ENCODE measurements at places on chromosomes 1 and 21. TPM values are rescaled to one million over a fixed set of nuclear protein-coding genes. Genes with fewer than 3 reads are reported as not detected.

DNA sequence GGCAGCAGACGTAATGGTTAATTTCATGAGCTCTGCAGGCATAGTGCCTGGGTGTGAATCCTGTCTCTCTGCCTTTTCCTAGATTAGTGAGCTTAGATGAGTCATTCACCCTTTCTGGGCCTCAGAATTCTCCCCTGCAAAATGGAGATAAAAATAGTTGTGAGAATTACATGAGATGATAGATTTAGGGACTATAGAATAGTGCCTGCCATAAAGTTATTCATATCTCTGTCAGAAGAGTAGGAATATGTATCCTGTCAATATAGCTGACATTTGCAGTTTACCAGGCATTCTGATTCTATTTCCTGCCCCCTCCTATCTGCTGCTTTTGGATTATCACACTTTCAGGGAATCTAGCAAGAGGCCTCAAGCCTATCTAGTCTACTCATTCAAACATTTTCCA is 112.0 kb downstream of the PDE4B start:
- H3K27ac ChIP-seq = no peak overlapping the region
- no peak overlapping the region for H3K4me3 ChIP-seq
- H3K4me1 ChIP-seq = no peaks in the 10 kb centered on the region
- H3K27me3 ChIP-seq = no peaks in the 10 kb centered on the region
- DNase-seq = no peak

GRCh38 chr1:150979092-150980056 is 2.7 kb upstream of the ANXA9 start:
- no peaks in the 10 kb centered on the region for H3K36me3 ChIP-seq
- H3K4me3 ChIP-seq = no peak overlapping the region
- peak; percentile 88 for DNase-seq
- H3K4me1 ChIP-seq = peaks cover 22% of the 10 kb centered on the region

GRCh38 chr1:160618327-160618726 is 28.5 kb downstream of the SLAMF1 start:
- no peaks in the 10 kb centered on the region for H3K27me3 ChIP-seq
- H3K36me3 ChIP-seq = peaks cover 6% of the 10 kb centered on the region
- no peaks in the 10 kb centered on the region for H3K4me1 ChIP-seq
- no peak overlapping the region for H3K4me3 ChIP-seq
- H3K27ac ChIP-seq = no peak overlapping the region

DNA sequence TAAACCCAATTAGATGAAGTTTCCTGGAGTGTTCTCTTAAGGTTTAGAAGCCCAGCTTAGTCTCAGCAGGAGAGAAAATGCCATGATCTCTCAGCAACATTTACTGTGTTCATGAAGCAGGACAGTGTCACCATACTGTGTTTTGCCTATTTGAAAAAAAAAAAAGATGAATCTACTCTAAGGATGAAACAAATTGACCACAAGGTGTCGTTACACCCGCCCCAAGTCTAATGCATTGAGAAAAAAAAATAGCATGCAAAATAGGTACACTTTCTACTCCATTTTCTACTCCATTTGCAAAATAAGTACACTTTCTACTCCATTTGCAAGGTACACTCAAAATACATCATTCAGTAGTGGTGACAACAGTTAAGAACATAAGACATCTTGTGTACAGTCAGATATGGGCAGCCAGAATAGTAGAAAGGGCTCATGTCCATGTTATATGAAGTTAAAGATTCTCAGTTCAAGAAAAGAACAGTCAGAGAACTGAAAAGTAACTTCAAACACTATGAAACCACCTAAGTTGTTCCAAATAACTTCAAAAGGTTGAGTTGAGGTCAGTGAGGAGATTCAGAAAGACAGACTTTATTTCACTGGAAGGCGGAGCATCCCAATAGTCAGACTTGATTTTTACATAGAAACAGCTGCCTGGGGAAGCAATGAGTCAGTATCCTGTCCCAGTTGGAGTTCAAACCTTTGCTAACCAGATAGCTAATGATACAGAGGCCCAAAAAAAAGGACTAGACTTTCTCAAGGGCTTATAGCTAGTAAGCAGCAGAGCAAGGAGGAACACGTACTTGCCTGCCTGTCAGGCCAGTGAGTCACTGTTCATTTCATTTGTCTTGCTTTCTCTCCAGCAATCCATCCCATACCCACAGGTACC is 13.3 kb downstream of the PLPPR5 start:
- no peaks in the 10 kb centered on the region for H3K36me3 ChIP-seq
- H3K4me3 ChIP-seq = no peak overlapping the region
- H3K27ac ChIP-seq = no peak overlapping the region
- H3K27me3 ChIP-seq = no peaks in the 10 kb centered on the region

DNA sequence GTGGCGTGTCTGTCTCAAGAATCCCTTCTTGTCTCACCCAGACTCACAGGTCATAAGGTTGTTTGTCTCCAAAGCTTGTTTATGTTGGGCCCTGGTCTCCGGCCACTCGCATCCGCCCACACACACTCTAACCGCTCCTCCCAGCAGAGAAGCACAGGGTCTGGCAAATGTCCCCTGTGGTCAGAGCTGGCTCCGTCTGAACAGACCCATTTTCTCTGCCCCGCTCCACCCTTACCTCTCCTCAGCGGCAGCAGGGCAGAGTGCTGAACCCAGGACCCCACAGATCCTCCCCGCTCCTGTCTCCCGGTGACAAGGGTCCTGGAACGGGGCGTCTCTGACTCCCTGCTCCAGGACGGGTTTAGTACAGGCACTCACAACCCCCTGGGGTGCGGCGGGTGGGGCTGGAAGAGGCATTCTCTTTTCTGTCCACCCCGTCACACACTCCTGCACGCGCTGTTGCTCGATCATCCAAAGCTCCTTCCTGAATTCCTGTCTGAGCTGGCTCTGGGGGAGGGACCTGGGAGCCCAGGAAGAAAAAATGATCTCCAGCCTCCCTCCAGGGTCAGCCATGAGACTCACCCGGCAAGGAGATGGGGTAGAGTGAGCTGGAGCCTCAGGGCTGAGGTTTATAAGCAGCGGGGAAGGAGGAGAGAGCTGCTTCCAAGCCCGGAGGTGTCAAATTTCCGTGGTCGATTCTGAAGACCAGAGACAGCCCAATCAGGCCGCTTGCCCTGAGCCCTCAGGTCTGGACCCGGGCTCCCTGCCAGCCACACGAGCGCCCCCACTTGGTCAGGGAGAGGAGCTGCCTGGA is at the start of gene S100A13:
S100A13 (minus strand) TSS at position 602 of the 811 bp plus-strand sequence. CDS start 1,033 bp downstream, outside the sequence.
- peaks cover 22% of the 10 kb centered on the region for H3K36me3 ChIP-seq
- H3K27me3 ChIP-seq = no peaks in the 10 kb centered on the region
- H3K27ac ChIP-seq = no peak within 1 kb of the TSS

- no peaks in the 10 kb centered on the region for H3K27me3 ChIP-seq
- no peak for DNase-seq
- no peaks in the 10 kb centered on the region for H3K4me1 ChIP-seq
- H3K4me3 ChIP-seq = no peak overlapping the region
Observed at GRCh38 chr1:198856601-198857000, 217.8 kb downstream of the PTPRC start.

GRCh38 chr1:172581779-172582178 is 48.8 kb downstream of the SUCO start:
- H3K27me3 ChIP-seq = no peaks in the 10 kb centered on the region
- H3K4me1 ChIP-seq = no peaks in the 10 kb centered on the region
- H3K27ac ChIP-seq = no peak overlapping the region
- DNase-seq = no peak

DNA sequence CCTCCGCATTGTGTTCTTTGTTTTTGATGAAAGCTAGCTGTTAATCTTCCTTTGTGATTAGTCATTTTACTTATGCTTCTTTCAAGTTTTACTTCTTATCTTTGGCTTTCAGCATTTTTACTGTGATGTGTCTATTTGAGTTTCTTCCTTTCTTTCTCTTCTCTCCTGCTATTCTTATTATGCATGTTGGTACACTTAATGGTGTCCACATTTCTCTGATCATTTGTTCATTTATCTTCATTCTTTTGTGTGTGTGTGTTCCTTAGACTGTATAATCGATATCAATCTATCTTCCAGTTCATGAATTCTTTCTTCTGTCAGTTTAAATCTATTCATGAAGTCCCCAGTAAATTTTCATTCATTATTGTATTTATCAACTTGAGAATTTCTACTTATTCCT is 1650.3 kb downstream of the BRINP3 start:
- DNase-seq = no peak
- H3K27me3 ChIP-seq = no peaks in the 10 kb centered on the region
- H3K4me3 ChIP-seq = no peak overlapping the region
- H3K4me1 ChIP-seq = no peaks in the 10 kb centered on the region
- H3K27ac ChIP-seq = no peak overlapping the region

- no peak overlapping the region for H3K27ac ChIP-seq
- H3K4me3 ChIP-seq = no peak overlapping the region
- no peaks in the 10 kb centered on the region for H3K27me3 ChIP-seq
- no peak for DNase-seq
- H3K36me3 ChIP-seq = peaks cover 4% of the 10 kb centered on the region
Observed at GRCh38 chr1:198228925-198229324, 72.1 kb downstream of the NEK7 start.

LCE3D gene
- not detected for total RNA-seq

KRTCAP2 gene
- 152 TPM for total RNA-seq

C4BPB gene
- not detected for total RNA-seq

FMO5 gene
- 0.72 TPM for total RNA-seq

HHAT gene
- total RNA-seq = 0.48 TPM

FBXO2 gene
- 28.9 TPM for total RNA-seq

All from H9 (cell line).